ENCODE measurements at places on chromosomes 16 and 17. TPM values are rescaled to one million over a fixed set of nuclear protein-coding genes. Genes with fewer than 3 reads are reported as not detected.

DNA sequence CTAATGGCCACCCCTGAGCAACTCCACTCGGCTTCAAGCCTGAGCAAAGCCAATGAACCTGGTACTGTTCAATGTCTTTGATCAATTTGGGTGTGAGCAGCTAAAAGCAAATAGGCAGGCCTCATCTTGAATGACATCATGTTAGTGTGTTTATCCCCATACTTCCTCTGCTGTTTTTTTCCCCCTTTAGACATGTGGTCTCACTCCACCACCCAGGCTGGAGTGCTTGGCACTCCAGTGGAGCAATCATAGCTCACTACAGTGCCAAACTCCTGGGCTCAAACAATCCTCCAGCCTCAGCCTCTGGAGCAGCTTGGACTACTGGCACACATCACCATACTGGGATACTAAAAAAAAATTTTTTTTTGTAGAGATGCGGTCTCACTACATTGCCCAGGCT is 75.4 kb downstream of the ARHGAP17 start:
- H3K27ac ChIP-seq, result no peak overlapping the region
- H3K4me1 ChIP-seq, result no peaks in the 10 kb centered on the region
- no peak overlapping the region for H3K4me3 ChIP-seq

ADAM11 gene
- total RNA-seq, result 0.50 TPM

KRT20 gene
- not detected for total RNA-seq

- H3K4me1 ChIP-seq, result peaks cover 34% of the 10 kb centered on the region
- no peak overlapping the region for H3K4me3 ChIP-seq
- H3K27ac ChIP-seq, result peak overlapping the region; percentile 15
- H3K27me3 ChIP-seq, result no peaks in the 10 kb centered on the region
Measured at GRCh38 chr17:35252651-35253050, 9.8 kb downstream of the SLFN5 start.

DNA sequence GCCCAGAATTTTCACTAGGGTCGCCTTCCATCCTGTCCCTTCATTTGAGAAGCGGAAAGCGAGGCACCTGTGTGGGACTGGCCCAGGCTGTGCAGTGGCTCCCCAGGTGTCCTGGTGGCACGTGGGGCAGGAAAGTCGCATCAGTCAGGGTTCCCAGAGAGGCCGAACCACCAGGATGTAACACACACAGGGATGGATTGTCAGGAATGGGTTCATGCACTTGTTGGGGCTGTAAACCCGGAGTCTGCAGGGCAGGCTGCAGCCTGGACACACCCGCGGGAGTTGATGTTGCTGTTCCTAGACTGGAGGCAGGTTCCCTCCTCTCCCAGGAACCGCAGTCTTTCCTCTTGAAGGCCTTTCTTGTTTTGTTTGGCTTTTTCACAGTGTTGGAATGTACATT is 30.7 kb upstream of the RPTOR start:
- no peaks in the 10 kb centered on the region for H3K4me1 ChIP-seq
- DNase-seq, result no peak
- no peaks in the 10 kb centered on the region for H3K27me3 ChIP-seq
- no peaks in the 10 kb centered on the region for H3K36me3 ChIP-seq
- H3K4me3 ChIP-seq, result no peak overlapping the region
